ENCODE measurements at places on chromosomes 3 and 15.

DNA sequence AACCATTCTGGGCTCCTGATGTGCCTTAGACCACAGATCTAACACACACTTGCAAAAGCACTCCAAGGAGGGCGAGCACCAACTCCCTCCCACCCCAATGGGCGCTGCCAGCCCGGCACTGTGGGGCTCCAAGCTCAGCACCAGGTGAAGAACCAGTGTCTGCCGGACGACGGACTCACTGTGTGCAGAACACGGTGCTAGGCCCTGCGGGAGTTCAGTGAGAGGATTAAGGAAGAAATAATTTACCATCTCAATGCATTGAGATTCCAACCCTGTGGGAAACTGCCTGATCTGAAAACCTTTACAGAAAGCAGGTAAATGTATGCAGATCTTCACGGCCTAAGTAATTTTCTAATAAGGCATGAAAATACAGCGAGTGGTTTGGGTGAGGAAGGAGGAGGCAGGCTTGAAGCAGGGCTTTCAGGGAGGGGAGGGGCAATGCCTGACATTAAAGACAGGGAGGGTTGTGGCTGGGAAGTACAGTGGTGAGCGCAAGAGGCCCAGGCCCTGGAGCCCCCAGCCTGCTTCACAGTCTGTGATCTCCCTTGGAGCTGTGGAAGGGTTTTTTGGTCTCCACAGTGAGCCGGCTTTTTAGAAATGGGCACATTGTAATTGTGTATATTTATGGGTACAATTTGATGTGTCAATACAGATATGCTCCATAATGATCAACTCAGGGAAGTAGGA, 35.6 kb upstream of the CHRNB4 start:
- no peak for DNase-seq

- peak; percentile 39 for DNase-seq
Measured at GRCh38 chr3:65871305-65872141, 167.2 kb downstream of the MAGI1 start.

DNA sequence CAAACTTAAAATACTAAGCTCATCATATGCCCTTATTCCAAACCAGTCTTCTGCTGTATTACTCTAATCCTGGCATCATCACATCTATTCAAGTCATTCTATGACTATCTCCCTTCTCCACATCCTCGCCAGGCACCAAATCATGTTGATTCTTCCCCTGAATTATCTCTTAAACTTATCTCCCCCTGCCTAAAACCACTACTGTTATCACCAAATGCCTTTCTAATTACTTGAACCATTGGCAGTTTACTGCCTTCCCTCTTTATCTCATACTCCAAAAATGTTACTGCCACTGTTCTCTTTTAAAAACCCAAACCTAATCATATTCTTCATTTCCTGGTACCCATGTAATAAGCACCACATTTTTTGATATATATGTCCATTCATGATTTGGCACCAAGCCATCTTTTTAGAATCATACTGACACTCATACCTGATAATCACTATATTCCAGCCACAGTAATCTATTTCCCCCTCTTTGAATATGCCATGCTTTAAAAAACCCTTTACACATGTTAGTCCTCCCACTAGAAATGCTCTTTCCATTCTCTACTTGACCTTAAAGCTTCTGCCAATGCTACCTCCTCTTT, 126.8 kb downstream of the PEAK1 start:
- DNase-seq, result no peak

- no peak for DNase-seq
Measured at GRCh38 chr3:33717616-33717865, 513 bp downstream of the CLASP2 start.

DNA sequence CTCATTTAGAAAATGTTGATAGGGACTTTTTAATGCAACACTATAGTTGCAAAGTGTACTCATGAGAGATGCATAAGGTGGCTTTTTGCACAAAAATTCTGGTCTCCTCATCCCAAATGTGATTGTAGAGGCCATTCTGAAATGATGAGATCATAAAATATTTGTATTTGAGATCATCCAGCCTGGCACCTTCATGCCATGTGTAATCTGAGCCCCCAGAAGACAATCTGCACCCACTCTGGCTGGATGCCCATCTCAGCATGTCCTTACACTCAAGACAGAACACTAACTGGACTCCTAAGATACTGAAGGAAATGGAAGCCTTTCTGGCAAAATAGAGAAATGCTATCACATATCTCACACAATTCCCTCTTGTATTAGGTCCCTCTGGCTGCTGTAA, 49.2 kb downstream of the SLC7A14 start:
- DNase-seq, result no peak

DNA sequence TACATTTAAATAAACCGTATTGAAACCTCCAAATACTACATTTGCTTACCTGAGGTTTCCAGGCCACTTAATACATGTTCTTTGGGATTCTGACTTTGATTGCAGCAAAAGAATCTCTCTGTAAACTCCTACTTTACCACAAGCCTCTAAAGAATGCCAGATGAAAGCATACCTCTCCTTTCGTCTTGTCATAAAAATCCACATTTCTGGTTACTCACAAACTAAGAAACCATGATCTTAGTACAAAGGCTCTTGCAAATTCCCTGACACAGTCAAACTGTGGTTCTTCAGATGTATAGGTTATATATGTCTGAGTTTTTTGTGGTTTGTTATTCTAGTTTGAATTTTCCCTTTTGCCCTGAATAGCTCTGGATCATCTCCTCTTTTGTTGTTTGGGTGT, 188.4 kb downstream of the RAP2B start:
- no peak for DNase-seq

Measured in T47D (cell line).